Globus pallidus (tissue), 1 donor: ENCODE measurements at places on chromosomes 1 and 21.

- peak; percentile 92 for DNase-seq
Observed at GRCh38 chr1:113928941-113929749, at the start of gene HIPK1. TSS of gene HIPK1 (plus strand) at chr1:113929324.

DNA sequence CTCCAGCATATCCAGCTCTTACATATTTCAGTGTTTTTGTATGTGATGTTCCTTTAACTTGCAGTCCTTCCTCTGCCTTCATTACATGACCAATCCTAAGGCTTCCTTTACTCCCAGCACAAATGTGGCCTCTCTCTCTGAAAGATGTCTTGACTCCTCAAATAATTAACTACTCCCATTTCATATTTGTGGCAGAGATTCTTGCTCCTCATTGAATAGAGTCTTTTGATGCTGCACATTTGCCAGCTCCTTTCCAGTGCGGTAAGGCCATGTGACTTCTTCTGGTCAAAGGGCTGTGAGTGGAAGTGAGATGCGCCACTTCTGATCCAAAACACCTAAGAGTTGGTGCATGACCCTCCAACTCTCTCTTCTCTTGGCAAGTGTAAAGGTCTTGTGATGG lies 19.1 kb upstream of the LAMC1 start:
- no peak for DNase-seq

DNA sequence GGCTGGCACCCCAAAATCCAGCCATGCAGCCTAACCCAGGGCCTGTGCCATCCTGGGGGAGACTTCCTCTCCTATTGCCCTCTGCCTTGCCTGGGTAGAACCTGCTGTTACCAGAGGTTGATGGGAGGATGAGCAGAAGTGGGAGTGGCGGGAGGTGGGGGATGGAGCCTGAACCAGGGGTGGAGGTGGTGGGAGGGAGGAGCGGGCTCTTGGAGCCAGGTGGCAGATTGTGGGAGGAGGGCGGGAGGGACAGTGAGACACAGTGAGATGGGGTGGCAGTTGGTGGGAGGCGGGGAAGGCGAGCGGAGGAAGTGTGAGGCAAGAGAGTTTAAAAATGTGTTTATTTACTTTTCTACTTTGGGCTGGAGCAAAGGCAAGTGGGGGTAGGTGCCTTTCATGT lies 87.3 kb downstream of the KCNJ6 start:
- no peak for DNase-seq

- DNase-seq: no peak
Observed at GRCh38 chr1:229640455-229640854, 14.4 kb downstream of the URB2 start.

- no peak for DNase-seq
Observed at GRCh38 chr1:197467881-197468280, 199.8 kb downstream of the CRB1 start.

DNA sequence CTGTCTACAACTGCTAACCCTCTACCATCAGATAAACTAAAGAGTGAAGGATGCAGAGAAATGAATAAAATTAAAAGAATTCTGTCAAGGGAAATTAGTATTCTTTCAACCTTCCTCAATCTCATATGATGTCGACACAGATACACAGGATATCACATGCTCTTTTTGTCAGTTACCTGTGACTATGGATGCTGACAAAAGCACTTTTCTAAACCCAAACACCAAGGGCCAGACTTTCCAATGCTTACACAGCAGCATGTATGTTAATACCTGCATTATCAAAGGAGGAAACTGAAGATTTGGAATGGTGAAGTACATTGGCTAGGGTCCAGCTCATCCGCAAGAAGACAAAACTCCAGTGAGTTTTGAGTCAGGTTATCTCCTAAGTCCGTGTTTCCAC lies 294.0 kb downstream of the SMYD3 start:
- DNase-seq: no peak

GRCh38 chr1:183000167-183000962 lies 22.9 kb upstream of the LAMC1 start:
- no peak for DNase-seq

- DNase-seq: no peak
Observed at GRCh38 chr1:19384772-19385187, 72.7 kb downstream of the SLC66A1 start.

- DNase-seq: no peak
Observed at GRCh38 chr1:174875306-174875705, 124.4 kb upstream of the CACYBP start.

DNA sequence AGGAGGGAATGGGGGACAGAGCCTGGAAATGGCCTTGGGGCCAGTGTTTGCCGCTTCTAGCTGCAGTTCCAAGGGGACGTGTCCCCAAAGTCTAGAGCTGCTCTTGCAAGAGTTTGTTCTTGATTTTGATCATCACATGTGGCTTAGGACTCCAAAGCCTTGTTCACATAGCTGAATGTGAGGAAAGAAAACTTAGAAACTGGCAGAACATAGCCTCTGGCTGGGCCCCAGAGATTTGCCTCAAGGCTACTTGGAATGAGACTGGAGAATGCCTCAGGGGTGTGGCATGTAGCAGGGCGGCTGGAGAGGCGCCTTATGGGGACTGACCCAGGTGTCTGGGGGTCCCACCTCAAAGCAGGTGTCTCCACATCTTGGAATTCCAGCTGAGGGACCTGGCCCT lies 2.3 kb downstream of the PDXK start:
- DNase-seq: no peak

DNA sequence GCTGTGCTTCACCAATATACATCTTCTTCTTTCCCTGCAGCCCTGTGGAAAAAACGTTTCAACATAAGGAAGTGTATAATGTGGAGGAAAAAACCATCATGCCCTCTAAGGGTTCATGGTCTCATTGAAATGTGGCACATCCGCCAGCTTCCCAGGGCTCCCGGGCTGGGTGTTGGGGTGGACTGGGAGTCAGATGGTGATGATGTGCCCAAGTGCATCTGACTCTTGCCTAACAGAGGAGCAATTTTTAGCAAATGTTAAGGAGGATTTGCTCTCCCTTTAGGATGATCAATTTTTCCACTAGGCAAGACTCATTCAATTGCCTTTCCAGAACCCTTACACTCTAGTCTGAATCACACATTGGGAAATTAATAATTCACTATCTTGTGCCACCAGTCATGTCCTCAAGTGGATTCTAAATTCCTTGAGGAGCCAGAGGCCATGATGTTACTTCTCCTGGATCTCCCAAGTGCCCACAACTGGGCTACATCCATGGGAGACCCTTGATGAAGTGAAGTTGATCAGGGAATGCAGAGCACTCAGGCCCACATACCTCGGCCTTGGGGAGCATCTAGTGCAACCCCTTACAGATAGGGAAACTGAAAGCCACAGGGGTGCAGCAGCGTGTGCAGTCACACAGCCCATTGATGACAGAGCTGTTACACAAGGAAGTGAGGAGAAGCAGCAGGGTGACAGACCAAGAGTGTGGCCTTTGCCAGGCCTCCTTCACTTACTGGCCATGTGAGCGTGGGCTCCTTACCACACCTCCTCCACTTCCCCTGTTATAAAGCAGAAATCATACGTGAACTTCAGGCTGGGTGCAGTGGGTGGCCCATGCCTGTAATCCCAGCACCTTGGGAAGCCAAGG lies 100.0 kb upstream of the SLC44A3 start:
- DNase-seq: peak; percentile 16

- DNase-seq: no peak
Observed at GRCh38 chr1:220754918-220755295, 6.8 kb downstream of the MTARC2 start.

GRCh38 chr21:33332143-33332542 lies 7.4 kb downstream of the IFNAR1 start:
- no peak for DNase-seq
